Upper lobe of left lung (tissue), 6 donors: ENCODE measurements at places on chromosomes 1 and 21. TPM values are rescaled to one million over a fixed set of nuclear protein-coding genes. Genes with fewer than 3 reads are reported as not detected.

The CNKSR1 gene
- 98.5 TPM for total RNA-seq

The RORC gene
- total RNA-seq, result 28.3 TPM

The GJA5 gene
- total RNA-seq, result 46.5 TPM

GRCh38 chr1:3037281-3038040 is 16.2 kb downstream of the ACTRT2 start:
- no peak overlapping the region for H3K27ac ChIP-seq
- H3K4me1 ChIP-seq, result no peaks in the 10 kb centered on the region
- peak; percentile 52 for DNase-seq
- H3K36me3 ChIP-seq, result no peaks in the 10 kb centered on the region
- no peak overlapping the region for H3K4me3 ChIP-seq

DNA sequence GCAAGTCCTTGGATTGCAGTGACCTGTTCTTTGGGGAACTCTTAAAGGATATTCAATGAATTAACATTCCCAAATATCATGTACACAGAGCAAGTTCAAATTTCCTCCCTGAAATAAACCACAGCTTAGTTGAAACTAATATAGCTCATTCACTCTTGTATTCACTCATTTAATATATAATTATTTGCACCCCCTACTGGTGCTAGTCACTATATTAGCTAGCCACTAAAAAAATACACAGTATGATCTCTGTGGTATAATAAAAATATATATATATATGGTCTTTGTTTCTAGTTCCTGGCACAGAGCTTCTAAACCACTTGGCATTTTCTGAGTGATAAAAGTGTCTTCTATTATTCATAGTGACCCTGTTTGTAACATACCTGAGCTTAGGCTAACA is 177.3 kb upstream of the LYPLAL1 start:
- no peak overlapping the region for H3K27ac ChIP-seq
- H3K4me3 ChIP-seq, result no peak overlapping the region
- no peaks in the 10 kb centered on the region for H3K4me1 ChIP-seq
- no peak for DNase-seq

The CNN3 gene
- total RNA-seq, result 181 TPM

GRCh38 chr1:44361478-44361877 is 6.4 kb upstream of the ERI3 start:
- no peak for DNase-seq
- H3K27me3 ChIP-seq, result no peaks in the 10 kb centered on the region
- H3K36me3 ChIP-seq, result no peaks in the 10 kb centered on the region
- H3K4me1 ChIP-seq, result no peaks in the 10 kb centered on the region
- H3K4me3 ChIP-seq, result no peak overlapping the region

The AGT gene
- 1.1 TPM for total RNA-seq

The ADCY10 gene
- total RNA-seq, result 0.11 TPM

DNA sequence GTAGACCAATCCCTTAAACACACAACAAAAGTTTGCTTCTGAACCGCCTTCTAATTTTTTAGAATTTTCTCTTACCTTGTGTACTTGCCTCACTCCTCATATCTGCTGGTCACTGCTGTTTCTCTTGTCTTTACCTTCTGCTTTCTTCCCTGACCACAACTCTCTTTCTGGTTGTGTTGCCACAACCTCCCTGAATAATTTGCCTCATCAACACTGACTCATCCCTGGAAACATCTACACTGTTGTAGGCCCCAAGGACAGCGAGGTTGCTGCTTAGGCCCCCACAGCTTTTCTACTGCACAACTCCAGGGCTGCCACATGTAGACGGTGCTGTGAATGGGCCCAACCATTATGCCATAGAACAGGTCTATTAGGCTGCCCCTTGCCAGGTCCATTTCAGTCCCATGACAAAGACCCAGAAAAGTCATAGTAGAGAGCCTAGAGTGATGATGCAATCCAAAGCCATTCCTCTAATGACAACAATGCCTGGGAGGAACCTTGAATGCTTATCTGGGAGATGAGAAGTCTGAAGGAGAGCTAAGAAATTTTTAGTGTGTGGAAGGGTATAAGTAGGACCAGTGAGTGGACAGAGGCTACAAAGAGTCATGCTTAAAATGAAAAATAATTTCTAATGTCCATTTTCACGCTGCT is 36.6 kb upstream of the LCE5A start:
- H3K4me1 ChIP-seq, result no peaks in the 10 kb centered on the region
- H3K27ac ChIP-seq, result no peak overlapping the region
- no peak for DNase-seq
- no peaks in the 10 kb centered on the region for H3K27me3 ChIP-seq
- no peaks in the 10 kb centered on the region for H3K36me3 ChIP-seq

DNA sequence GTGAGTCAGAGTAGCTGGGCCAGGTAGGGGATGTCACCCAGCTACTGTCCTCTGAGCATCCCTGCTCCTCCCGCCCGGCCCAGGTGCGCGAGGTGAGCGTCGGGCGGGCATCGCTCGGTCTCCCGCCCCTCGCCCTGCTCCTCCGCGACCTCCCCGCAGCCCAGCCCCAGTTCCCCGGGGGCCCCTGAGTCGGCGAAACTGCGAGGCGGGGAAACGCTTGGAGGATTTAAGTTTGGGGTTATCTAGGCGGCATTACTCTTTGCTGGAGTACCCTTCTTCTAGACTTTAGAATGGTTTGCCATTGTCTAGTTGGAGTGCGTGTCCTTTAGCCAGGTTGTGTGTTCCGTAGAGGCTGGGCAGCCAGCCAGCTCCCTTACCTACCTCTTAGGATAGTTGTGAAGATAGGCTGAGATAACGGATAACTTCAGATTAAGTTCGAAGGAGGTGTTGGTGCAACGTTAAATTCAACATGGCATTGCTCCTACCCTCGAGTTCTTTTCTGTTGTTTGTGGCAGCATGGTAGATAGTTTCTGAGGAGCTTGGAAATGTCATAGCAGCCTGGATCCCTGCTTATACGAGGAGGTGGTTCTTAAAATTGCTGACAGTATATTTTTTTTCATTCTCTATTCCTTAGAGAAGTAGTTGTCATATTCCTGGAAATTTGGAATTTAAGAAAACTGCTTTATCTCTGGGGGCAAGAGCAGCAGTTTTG is 697 bp downstream of the AGO3 start:
- H3K4me1 ChIP-seq, result peaks cover 37% of the 10 kb centered on the region
- H3K36me3 ChIP-seq, result no peaks in the 10 kb centered on the region
- H3K4me3 ChIP-seq, result peak overlapping the region; percentile 92
- no peaks in the 10 kb centered on the region for H3K27me3 ChIP-seq

DNA sequence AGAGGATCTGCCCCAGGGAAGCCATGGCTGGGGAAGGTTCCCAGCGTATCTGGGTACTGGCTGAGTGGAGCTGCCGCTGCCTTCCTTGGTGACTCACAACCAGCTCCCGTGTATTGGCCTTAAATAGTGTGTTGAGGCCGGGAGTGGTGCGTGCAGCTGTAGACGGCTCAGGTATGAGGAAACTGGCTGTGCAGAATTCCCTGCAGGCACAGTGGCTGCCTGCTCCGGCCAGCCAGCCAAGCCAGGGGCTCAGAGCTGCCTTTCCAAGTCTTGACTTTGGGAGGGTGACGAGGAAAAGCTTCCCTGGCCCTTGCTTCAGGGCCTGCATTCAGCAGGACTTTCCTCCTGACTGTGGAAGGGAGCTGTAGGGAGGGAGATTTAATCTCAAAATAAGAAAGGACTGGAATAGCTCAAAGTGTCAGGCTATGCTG is at the start of gene VTCN1:
Gene VTCN1, minus strand, starts transcription at position 97 of the 431 bp plus-strand sequence. Its CDS starts 72 bp downstream, at position 25.
- peak; percentile 48 for DNase-seq
- H3K4me1 ChIP-seq, result no peaks in the 10 kb centered on the region
- H3K27me3 ChIP-seq, result no peaks in the 10 kb centered on the region
- no peak within 1 kb of the TSS for H3K27ac ChIP-seq
- no peak within 1 kb of the TSS for H3K4me3 ChIP-seq

GRCh38 chr1:147913362-147913942 is 10.9 kb downstream of the GJA8 start:
- H3K27me3 ChIP-seq, result no peaks in the 10 kb centered on the region
- no peaks in the 10 kb centered on the region for H3K4me1 ChIP-seq
- no peak overlapping the region for H3K4me3 ChIP-seq
- no peak for DNase-seq
- no peak overlapping the region for H3K27ac ChIP-seq
- no peaks in the 10 kb centered on the region for H3K36me3 ChIP-seq

The FTCD gene
- 0.69 TPM for total RNA-seq

The LAMC2 gene
- total RNA-seq, result 74.6 TPM

DNA sequence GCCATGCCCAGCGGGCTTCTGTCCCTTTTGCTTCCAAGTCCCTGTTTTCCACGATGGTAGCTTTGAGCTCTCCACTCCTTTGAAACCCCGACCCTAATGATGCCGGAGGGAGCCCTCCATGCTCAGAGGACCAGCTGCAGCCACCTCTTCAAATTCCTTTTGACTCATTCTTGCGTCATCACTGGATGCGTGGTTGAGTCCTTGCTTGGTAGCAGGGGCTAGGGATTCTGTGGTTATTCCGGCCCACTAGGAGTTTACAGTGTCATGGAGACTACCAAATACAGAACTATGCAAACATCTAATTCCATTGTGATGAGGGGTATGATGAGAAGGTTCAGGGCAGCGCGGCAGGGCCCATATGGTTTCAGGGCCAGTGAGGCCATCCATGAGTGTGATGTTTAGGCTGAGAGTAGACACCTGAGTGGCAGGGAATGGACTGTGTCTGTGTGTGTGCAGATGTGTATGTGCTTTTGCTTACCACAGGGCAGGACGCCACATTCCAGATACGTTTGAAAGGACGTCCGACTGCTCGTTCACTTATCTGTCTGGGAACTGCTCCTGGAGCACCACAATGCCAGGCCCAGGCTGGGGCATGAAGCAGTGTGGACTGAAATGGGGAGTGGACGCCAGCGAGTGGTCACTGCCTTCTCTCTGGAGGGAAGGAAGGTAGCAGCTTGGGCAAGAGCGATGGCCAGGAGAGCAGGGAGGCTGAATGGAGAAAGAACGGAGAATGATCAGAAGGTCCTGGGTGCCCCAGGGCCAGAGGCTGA is 30.4 kb upstream of the ZBTB21 start:
- no peaks in the 10 kb centered on the region for H3K36me3 ChIP-seq
- H3K27ac ChIP-seq, result peak overlapping the region; percentile 73
- DNase-seq, result no peak
- H3K4me3 ChIP-seq, result no peak overlapping the region
- no peaks in the 10 kb centered on the region for H3K4me1 ChIP-seq
- no peaks in the 10 kb centered on the region for H3K27me3 ChIP-seq

The PLPPR5 gene
- not detected for total RNA-seq

DNA sequence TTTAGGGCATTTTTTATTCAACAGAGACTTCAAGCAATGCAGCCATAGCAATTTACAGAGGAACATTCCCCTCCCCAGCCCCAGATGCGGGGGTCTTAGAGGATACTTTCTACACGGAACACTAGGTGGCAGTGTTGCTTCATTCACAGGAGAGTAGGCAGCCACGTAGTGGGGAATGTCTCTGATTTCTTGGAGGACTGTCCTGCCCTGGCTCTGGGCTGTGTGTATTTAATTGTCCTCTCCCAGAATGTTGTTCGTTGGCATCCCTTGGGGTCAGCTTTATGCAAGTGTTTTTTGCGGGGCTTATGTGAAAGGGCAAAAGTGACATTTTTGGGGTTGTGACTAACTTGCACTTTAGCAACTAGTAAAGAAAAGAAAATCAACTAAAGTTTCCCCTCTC is 96.9 kb downstream of the PAPPA2 start:
- no peaks in the 10 kb centered on the region for H3K27me3 ChIP-seq
- H3K27ac ChIP-seq, result no peak overlapping the region
- DNase-seq, result no peak
- H3K4me1 ChIP-seq, result no peaks in the 10 kb centered on the region
- H3K4me3 ChIP-seq, result no peak overlapping the region
- H3K36me3 ChIP-seq, result no peaks in the 10 kb centered on the region

- DNase-seq, result no peak
- no peaks in the 10 kb centered on the region for H3K27me3 ChIP-seq
- no peak overlapping the region for H3K4me3 ChIP-seq
- no peaks in the 10 kb centered on the region for H3K36me3 ChIP-seq
These were observed 43.1 kb upstream of the CCSAP start for GRCh38 chr1:229385853-229386456.

DNA sequence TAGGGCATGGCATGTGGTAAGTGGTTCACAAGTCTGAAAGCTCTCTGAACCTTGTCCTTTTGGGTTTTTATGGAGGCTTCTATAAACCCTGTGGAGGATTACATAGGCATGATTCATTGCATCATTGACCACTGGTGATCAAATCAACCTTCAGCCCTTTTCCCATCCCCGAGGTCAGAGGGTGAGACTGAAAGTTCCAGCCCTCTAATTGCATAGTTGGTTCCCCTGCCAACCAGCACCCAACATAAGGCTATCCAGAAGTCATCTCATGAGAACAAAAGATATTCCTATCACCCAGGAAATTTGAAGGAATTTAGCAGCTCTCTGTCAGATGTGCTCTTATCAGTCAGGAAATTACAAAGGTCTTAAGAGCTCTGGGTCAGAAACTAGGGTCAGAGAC is 89.5 kb upstream of the ARTN start:
- H3K4me1 ChIP-seq, result no peaks in the 10 kb centered on the region
- no peak overlapping the region for H3K27ac ChIP-seq
- DNase-seq, result no peak
- no peak overlapping the region for H3K4me3 ChIP-seq
- H3K36me3 ChIP-seq, result no peaks in the 10 kb centered on the region
- H3K27me3 ChIP-seq, result no peaks in the 10 kb centered on the region

The CGN gene
- total RNA-seq, result 223 TPM

DNA sequence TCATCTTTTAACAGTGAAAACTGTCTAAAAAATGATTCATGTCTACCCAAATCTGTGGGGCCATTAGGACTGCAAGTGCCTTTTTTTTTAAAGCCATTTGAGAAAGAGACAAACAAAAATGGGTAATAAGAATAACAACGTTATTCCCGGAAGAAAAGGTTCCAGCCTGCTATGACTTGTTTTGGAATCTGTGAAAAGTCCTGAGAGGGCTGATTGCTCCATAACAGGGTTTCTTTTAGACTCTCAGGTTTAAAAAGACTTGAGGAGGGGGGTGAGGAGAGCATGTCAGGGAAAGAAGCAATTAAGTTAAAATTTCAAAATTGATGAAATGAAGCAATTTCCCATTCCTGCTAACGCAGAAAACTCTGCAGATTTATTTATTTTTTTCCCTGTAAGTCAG is 56.4 kb downstream of the CACHD1 start:
- H3K36me3 ChIP-seq, result no peaks in the 10 kb centered on the region
- H3K4me1 ChIP-seq, result peaks cover 21% of the 10 kb centered on the region
- no peak overlapping the region for H3K4me3 ChIP-seq

DNA sequence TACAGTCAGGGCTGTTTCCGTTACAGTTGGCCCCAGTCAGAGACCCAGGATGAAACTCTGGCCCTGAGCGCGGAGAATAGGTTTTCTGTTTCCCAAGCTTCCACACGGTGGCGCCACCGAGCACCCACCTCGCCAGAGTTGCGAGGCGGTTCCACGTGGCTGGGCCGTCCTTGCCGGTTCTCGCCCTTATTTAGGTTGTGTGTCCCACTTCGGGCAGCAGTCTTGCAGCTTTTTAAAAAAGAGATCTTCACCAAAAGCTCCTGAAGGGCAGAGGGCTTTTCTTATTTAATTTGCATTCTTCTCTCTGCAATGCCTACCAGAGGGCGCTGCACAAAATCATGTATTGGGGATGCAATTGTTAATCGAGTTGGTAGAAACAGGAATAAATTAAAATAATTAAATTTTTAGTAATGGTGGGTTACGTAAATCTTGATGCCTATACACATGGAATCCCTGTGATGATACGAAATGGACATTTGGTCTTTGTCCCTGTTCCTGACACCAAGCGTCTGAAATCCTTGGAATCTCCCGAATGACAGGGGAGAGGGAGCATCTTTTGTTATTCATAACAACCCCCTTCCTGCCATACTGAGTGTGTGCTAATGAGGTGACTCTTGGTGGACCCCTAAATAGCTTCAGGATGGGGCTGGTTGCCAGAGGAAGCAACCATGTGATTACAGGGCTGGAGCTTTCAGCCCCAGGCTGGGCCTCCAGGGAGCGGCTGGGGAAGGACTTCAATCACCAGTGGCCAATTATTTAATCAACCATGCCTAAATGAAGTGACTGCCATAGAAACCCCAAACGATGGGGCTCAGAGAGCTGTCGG is 5.6 kb upstream of the S100A7 start:
- peaks cover 7% of the 10 kb centered on the region for H3K4me1 ChIP-seq
- peak; percentile 84 for DNase-seq
- no peak overlapping the region for H3K27ac ChIP-seq
- no peaks in the 10 kb centered on the region for H3K36me3 ChIP-seq
- H3K4me3 ChIP-seq, result no peak overlapping the region
- no peaks in the 10 kb centered on the region for H3K27me3 ChIP-seq
